A549 treated with dexamethasone at 1 μM for 4 hours (cell line): ENCODE measurements at places on chromosomes 2 and 18. TPM values are rescaled to one million over a fixed set of nuclear protein-coding genes. Genes with fewer than 3 reads are reported as not detected.

Gene AMER3
- total RNA-seq = not detected in 5 replicates

Gene FAM110C
- total RNA-seq = 0.15 to 0.49 TPM (median 0.34 TPM) in 5 replicates

Gene TMEM163
- 0.06 to 0.09 TPM (median 0.07 TPM) in 4 of 5 replicates, not detected in the other for total RNA-seq

Gene RRM2
- total RNA-seq = 178 to 256 TPM (median 244 TPM) in 5 replicates

Gene HMSD
- total RNA-seq = 0.03 to 1.2 TPM (median 0.67 TPM) in 3 of 5 replicates, not detected in the others

Gene SCN2A
- total RNA-seq = 0.01 to 0.04 TPM (median 0.02 TPM) in 3 of 5 replicates, not detected in the others

Gene TTR
- total RNA-seq = 0.11 to 0.13 TPM in 2 of 5 replicates, not detected in the others

Gene HOXD3
- 0.14 to 0.21 TPM (median 0.18 TPM) in 3 of 5 replicates, not detected in the others for total RNA-seq

Gene TTC21B
- total RNA-seq = 3.4 to 5.1 TPM (median 4.6 TPM) in 5 replicates

Gene FAHD2A
- 25.4 to 30.0 TPM (median 28.9 TPM) in 5 replicates for total RNA-seq

Gene DCDC2C
- total RNA-seq = 0.26 to 0.67 TPM (median 0.28 TPM) in 5 replicates

Gene LRP2
- under 0.01 to 0.07 TPM (median 0.02 TPM) in 3 of 5 replicates, not detected in the others for total RNA-seq

Gene OTOF
- 0.06 to 0.44 TPM (median 0.19 TPM) in 5 replicates for total RNA-seq

Gene CNDP1
- not detected in 5 replicates for total RNA-seq

Gene NLRC4
- 0.04 to 0.11 TPM (median 0.08 TPM) in 5 replicates for total RNA-seq

Gene RGPD6
- 8.0 to 11.0 TPM (median 9.1 TPM) in 5 replicates for total RNA-seq

Gene PKDCC
- 19.6 to 26.0 TPM (median 21.8 TPM) in 5 replicates for total RNA-seq

Gene TNFRSF11A
- total RNA-seq = 5.1 to 10.2 TPM (median 8.3 TPM) in 5 replicates

Gene CROCC2
- total RNA-seq = not detected in 5 replicates

Gene SRD5A2
- 0.02 to 0.05 TPM (median 0.02 TPM) in 5 replicates for total RNA-seq

Gene MYCN
- total RNA-seq = 0.05 TPM in 1 of 5 replicates, not detected in the others

Gene LYG1
- total RNA-seq = 0.74 to 1.7 TPM (median 1.2 TPM) in 5 replicates

Gene SNORC
- 4.2 to 8.2 TPM (median 6.8 TPM) in 5 replicates for total RNA-seq

Gene CYS1
- 0.98 to 1.9 TPM (median 1.5 TPM) in 5 replicates for total RNA-seq

Gene CSRNP3
- not detected in 5 replicates for total RNA-seq

Gene TDRD15
- not detected in 5 replicates for total RNA-seq

Gene COLEC12
- total RNA-seq = 0.02 to 0.06 TPM (median 0.03 TPM) in 5 replicates

Gene ABCG8
- total RNA-seq = 0.04 TPM in 1 of 5 replicates, not detected in the others

Gene ACSL3
- total RNA-seq = 146 to 223 TPM (median 182 TPM) in 5 replicates

Gene C1GALT1C1L
- total RNA-seq = 2.1 to 2.4 TPM (median 2.3 TPM) in 5 replicates

Gene SEPTIN10
- total RNA-seq = 37.1 to 50.7 TPM (median 48.1 TPM) in 5 replicates

Gene RFTN2
- 0.01 to 0.08 TPM in 2 of 5 replicates, not detected in the others for total RNA-seq

Gene COL5A2
- 46.6 to 84.3 TPM (median 73.8 TPM) in 5 replicates for total RNA-seq

Gene RAB6C
- total RNA-seq = not detected in 5 replicates

Gene PAPOLG
- total RNA-seq = 8.3 to 11.7 TPM (median 10.0 TPM) in 5 replicates
